ENCODE measurements at places on chromosomes 5 and 9.

DNA sequence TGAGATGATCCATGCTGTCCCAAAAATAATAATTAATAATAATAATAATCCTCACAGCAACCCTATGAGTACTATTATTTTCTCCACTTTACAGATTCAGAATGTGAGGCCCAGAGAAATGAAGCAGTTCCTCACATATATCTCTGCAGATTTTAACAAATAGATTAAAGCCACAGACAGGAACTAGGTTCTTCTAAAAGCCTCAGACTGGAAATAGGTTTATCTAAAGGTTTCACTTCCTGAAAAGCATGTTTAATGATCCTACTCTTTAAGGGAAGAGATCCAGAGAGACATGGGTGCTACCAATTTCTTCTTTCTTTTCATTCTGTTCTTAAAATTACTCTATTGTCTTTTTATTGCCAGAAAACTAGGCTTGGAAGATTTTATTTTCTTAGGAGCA, 1079.4 kb upstream of the COX7C start:
- no peak for DNase-seq

- DNase-seq: no peak
Observed at GRCh38 chr9:135512904-135513303, 8.3 kb upstream of the LCN1 start.

GRCh38 chr9:125121146-125121545, 22.2 kb downstream of the SCAI start:
- no peak for DNase-seq

- DNase-seq: no peak
Observed at GRCh38 chr5:44663991-44664710, 144.6 kb upstream of the MRPS30 start.

GRCh38 chr5:80097451-80097850, 62.3 kb downstream of the THBS4 start:
- DNase-seq: no peak

- DNase-seq: no peak
Observed at GRCh38 chr5:76672242-76672641, 43.7 kb upstream of the F2R start.

Data from GM06990 (cell line).